ENCODE measurements at places on chromosomes 7 and 10.
A peak's percentile ranks its signal among the peaks of the same experiment; 100 is the strongest.

DNA sequence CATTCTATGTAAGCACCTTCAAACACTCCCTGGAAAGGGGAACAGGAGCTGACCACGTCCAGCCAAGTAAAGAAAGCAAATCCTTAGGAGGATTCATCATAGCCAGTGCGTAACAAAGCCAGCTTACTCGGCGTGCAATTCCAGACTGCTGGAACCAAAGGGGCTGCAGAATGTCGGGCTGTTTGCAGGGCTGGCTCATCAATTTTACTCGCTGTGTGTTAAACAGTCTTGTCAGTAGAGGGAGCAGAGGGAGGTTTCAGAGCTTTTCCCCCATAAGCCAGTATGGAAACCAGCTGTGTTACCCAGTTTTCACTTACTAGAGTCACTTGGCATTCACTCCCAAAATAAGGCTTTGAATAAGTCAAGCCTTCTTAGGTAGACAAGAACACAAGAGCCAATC is 127.1 kb downstream of the KMT2E start:
- DNase-seq: no peak

- no peak for DNase-seq
Measured at GRCh38 chr10:4673279-4674040, 152.5 kb upstream of the AKR1E2 start.

DNA sequence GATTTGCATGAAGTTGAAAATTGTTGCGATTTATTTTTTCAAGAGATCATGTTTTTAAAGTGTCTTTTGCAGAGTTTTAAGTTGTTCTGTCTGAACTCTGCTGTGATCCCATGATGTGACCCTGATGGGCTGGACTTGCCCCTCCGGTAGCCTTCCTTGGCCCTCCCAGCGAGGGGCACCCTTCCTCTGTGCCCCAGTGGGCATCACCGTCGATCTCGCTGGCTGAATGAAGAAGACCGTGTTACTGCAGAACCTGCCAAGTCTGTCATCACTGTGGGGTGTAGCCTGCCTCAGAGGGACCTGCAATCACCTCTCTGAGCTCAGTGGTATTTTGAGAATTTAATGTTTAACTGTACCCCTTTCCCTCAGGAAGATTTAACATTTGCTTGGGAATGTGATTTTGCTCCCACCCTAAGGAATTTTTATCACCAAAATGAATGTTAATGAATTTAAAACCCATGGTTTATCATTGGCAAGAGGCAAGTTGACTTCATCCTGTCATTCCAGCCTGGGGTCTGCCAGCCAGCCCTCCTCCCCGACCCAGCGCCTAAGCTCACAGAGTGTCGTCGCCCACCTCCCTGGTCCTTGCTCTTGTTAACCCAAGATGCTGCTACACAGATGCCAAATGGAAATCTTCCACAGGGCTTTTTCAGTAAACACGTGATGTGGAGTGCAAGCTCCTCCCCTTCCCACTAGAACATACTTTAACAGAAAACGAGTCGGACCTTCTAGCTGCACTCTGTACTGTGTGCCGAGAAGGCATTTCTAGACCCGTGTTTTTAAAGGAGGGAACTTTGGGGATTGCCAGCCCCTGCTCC is 115.4 kb downstream of the NT5C2 start:
- DNase-seq: peak; percentile 77

DNA sequence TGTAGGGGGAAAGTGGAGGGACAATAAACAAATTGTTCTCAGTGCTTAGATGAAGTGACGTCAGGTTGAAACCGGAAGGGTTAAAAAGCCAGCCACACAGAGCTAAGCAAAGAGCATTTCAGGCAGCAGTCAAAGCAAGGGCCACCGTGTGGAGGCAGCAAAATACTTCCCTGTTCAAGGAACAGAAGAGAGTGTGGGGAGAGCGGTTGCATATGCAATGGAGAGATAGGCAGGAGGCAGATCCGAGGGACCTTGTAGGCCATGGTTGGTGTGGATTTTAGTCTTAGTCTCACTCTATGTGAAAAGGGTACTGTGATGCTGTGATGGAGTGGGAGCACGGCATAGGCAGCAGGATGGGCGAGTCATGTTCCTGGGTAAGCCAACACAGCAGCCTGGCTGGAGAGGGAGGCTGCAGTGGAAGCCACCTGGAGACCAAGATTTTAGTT is 3.8 kb upstream of the STN1 start:
- no peak for DNase-seq

GRCh38 chr7:17407229-17407628 is 108.8 kb downstream of the AHR start:
- DNase-seq: no peak

- no peak for DNase-seq
Measured at GRCh38 chr10:63832686-63833085, 311.5 kb downstream of the REEP3 start.

GRCh38 chr10:60944058-60944909 is at the start of gene RHOBTB1:
Gene RHOBTB1 (minus strand): TSS chr10:60944185. CDS start chr10:60911542, 32,643 bp downstream.
- peak; percentile 92 for DNase-seq

DNA sequence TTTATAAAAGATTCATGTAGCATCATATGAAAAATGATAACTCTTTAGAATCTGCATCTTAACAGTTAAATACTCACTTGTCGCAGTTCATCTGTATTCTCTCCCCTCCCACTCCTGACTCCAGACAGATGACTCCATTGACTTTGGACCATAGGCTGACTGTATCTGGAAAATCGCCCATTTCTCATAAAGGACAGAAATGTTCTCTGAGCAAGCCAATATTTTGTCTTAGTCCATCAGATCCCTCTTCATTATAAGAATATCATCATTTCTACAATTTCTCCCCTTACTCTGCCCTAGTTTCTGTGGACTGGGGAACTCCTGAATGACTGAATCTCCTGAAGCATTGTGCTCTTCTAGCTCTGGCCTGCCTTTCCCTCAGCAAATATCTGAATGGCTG is 125.4 kb downstream of the SEMA3D start:
- no peak for DNase-seq

DNA sequence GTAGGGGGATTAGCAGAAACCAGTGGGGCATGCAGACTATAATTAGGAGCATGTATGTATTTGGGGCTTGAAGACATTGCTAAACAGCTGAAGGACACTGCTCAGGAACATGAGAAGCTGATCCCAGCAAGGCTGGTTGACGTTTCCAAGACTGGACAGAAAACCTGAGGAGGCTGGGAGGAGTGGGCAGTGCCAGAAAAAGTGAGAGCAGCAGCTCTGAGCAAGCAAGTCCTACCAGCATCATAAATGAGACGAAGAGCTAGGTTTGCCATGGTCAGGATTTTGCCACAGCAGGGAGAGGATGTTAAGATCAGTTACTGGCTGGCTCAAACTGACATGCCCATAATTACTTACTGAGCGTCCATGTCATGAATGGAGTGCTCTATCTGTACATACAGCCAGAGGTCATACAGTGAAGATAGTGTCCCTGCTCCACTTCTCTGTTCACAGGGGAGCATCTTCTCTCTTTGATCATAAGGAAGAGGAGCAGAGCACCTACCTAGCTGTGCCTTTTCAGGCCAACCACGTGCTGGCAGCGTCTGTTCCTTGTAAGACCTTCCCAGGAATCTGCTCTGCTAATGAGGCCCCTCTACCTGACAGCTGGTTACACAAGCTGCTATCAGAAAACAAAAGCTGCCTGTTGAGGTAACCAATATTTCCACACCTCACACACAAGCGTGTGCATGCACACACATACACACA is 44.7 kb downstream of the PDE1C start:
- DNase-seq: no peak

DNA sequence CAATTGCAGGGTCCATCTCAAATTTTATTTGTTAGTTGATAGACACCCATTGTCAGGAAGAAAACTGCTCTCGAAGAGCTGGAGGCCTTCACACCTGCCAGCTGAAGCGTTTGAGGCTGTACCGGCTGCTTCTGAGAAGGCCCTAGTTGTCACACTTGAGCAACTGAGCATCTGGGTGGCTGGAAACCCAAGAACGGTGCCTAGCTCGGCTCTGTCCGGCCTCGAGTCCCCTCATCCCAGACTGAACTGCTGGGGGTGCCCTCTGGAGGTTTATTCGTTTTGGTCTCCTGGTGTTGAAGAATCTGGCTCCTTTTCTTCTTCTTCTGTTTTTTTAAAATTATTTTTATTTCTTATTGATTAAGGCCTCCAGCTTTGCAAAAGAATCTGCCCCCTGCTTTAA is 59.3 kb upstream of the EXOC6 start:
- no peak for DNase-seq

DNA sequence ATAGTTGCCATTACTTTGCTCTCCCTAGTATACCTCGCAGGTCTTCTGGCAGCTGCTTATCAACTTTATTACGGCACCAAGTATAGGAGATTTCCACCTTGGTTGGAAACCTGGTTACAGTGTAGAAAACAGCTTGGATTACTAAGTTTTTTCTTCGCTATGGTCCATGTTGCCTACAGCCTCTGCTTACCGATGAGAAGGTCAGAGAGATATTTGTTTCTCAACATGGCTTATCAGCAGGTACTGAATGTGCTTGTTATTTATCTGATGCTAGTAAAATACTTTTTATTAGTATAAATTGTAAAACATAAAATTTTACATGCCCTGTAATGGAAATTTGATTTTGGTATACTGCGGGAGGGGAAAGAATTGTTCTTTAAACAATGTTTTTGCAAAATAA is 15.7 kb downstream of the STEAP2 start:
- DNase-seq: no peak

DNA sequence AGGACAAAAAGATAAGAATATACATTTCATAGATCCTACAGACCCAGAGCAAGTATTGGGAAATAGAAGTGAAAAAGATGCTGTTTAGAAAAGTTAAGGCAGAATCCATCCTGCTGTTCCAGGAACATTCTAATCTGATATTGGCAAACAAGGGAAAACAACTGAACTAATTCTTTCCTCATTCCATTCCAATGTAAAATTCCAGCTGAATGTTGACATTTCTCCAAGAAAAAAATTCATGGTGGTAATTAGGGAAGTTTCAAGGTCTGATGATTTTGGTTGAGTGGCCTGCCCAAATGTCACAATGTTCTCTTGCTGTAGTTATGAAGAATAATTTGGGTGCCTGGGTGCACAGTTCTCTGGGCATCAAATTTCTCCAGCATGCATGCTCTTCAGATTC is 15.2 kb downstream of the PIP start:
- no peak for DNase-seq

- no peak for DNase-seq
Measured at GRCh38 chr7:116227678-116228239, 17.4 kb downstream of the TES start.

DNA sequence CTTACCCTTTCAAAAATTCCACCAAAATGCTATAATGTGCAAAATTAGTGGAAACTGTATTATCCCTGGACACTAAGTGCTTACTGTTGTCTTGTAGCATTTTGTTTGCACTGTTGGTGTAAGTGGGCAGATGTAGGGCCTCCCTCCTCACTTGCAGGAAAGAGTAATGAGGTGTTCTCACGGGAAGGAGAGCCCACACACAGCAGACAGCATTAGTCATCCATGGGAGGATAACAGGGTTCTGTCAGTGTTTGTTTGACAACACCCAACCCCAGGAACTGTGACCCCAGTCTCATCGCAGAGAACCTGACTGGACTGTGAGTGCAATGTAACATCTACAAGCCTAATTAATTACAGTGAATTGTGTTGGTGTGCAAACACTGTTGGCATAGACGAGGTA is 58.7 kb upstream of the VSTM2A start:
- no peak for DNase-seq

DNA sequence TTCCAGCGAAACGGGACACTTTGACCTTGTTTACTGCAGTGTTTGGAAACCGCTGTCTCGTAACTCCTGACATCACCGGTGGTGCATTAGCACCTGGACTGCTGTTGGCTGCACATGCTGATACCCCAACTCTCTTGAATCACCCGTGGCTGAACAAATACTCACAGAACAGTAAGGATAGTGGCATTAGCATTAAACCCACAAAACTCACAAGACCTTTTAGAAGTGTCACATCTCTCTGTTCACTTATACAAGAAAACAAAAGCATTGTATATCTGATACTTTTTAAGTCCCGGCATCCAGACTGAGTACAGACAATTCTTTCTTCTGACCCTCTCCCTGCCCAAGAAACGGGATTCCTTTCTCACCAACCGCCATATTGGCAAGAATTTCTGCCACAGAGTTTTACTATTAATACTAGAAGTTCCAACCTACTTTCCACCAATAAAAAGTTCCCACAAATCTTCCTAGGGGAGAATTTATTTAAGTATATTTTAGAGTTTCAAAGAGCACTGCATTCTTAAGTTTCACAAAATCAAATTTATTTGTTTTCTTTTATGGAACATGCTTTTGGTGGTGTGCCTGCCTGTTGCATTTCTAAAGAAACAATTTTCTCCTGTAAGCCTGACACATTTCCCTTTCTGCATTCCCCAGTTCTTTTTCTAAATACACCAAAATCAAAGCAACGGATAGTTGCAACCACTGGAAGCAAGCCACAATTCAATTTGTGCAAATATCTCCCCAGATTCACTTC is 208.4 kb upstream of the KLF14 start:
- no peak for DNase-seq

DNA sequence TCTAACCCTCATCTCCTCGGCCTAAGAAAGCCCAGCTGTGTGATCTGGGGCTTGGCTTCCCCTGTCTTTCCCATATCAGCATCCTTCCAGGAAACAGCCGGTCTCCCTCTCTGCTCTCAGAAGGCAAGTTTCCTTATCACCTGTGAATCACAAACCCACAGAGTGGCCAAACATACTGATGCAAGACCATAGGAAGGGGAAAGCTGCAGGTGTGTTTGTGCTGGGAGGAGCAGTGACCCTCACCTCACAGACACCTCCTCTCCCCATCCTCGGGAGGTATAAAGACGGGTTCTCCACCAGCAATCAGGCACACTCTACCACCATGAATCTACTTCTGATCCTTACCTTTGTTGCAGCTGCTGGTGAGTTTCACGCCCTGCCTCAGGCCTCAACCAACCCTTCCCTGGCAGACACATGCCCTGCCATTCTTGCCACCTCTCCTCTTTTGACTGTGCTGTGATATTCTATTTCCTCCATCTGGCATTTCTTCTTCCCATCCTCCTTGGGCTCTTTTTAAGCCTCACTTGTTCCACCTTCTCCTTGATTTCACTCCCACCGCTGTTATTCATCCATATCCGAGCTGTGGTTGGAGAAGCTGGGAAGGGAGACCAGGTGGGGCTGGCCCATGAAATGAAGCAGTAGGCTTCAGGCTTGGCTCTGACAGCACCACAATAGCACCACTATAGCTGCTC is at the start of gene PRSS2:
Gene PRSS2 (plus strand): TSS at position 310 of the 692 bp plus-strand sequence. CDS start 13 bp downstream, at position 323.
- no peak for DNase-seq

DNA sequence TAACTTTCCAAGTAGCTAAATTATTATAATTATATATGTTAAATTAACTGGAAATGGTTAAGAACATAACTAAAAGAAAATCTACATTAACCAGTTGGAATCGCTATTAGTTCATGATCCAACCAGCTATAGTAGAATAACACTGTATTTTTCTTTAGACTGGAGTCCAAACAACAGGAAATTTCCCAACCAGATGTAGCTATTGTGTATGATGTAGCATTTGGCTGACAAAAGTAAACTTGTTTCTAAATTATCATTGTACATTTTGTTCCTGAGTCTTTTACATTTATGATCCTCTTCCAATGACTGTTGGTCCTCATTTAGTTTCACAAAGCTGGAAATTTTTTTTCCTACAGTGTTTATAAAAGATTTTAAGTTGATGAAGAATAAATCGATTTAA is 62.1 kb downstream of the PAPSS2 start:
- no peak for DNase-seq

GRCh38 chr10:69938541-69938991 is 114.1 kb upstream of the MACROH2A2 start:
- no peak for DNase-seq

- DNase-seq: no peak
Measured at GRCh38 chr7:132298790-132299189, 277.5 kb downstream of the PLXNA4 start.

GRCh38 chr7:133828906-133829305 is 298.2 kb upstream of the LRGUK start:
- no peak for DNase-seq
